HepG2 (cell line): ENCODE measurements at places on chromosomes 5 and 9. TPM values are rescaled to one million over a fixed set of nuclear protein-coding genes. Genes with fewer than 3 reads are reported as not detected.

DNA sequence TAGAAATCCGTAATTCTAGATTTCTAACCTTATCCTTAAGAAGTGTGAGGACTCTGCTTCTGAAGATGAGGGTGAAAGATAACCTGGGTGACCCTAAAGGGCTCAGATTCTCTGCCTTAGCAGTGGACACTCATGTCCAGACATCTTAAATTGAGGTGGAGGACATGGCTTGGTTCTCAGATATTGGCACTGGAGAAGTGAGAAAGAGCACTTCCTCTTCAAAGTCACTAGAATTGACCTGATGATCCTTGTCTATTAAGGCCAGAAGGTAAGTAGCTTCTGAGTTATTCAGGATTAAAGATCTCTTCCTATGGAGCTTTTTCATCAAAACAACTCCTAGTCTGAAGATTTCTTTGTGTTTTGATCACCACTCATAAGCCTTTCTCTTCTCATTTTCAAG lies 54.8 kb downstream of the C9 start:
- H3K27me3 ChIP-seq, result no peaks in the 10 kb centered on the region
- H3K27ac ChIP-seq, result no peak overlapping the region
- H3K4me1 ChIP-seq, result no peaks in the 10 kb centered on the region
- H3K4me3 ChIP-seq, result no peak overlapping the region
- no peaks in the 10 kb centered on the region for H3K36me3 ChIP-seq

GRCh38 chr9:106019702-106020101 lies 325.4 kb downstream of the TMEM38B start:
- H3K4me1 ChIP-seq, result peaks cover 7% of the 10 kb centered on the region
- no peak overlapping the region for H3K4me3 ChIP-seq
- H3K27ac ChIP-seq, result no peak overlapping the region
- DNase-seq, result no peak
- H3K27me3 ChIP-seq, result no peaks in the 10 kb centered on the region
- no peaks in the 10 kb centered on the region for H3K36me3 ChIP-seq

DNA sequence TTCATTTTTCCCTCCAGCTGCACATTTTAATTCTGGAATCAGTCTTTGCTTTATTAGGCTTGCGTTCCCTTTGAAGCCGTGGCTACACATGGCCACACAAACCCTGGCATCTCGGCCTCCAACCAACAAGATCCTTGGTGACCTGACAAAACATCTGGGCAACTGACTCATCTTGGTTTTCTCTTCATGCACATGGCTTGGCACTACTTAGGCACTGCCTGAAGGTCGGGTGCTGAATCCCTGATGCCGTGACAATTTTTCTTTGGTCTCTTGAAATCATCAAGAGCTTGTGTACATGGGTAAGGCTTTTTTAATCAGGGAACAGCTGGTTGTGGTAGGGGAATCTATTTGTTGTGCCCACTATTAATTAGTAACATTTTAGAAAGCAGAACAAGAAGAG lies 16.0 kb upstream of the PAPPA start:
- no peak overlapping the region for H3K27ac ChIP-seq
- no peaks in the 10 kb centered on the region for H3K36me3 ChIP-seq
- H3K27me3 ChIP-seq, result no peaks in the 10 kb centered on the region

The CARD6 gene
- total RNA-seq, result 1.4 TPM in 2 replicates

The DRD1 gene
- total RNA-seq, result not detected in 2 replicates

The SAPCD2 gene
- total RNA-seq, result 35.9 and 42.8 TPM in 2 replicates

The FRMD3 gene
- total RNA-seq, result 7.7 and 9.6 TPM in 2 replicates

The OR1J4 gene
- total RNA-seq, result not detected in 2 replicates
